ENCODE measurements at places on chromosomes 16 and 17.

GRCh38 chr17:63291258-63291657 lies 154.8 kb downstream of the CYB561 start:
- DNase-seq = no peak

DNA sequence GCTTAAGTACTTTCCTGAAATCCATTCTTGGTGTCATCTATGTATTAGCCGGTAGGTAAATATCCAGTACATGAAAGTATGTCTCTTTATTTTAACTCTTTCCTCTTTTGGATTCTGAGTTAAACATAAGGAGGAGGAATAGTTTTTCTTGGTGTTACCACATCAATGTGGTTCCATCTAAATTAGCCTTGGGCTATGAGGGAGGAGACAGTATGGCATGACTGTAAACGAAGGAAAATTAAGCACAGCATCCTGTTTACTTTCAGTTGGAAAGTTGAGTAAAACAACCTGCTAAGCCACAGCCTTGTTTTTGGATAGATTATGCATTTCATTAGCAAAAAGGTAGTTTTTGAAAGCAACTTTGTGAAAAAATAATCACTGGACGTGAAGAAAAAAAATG lies 693.0 kb upstream of the SOX9 start:
- no peak for DNase-seq

DNA sequence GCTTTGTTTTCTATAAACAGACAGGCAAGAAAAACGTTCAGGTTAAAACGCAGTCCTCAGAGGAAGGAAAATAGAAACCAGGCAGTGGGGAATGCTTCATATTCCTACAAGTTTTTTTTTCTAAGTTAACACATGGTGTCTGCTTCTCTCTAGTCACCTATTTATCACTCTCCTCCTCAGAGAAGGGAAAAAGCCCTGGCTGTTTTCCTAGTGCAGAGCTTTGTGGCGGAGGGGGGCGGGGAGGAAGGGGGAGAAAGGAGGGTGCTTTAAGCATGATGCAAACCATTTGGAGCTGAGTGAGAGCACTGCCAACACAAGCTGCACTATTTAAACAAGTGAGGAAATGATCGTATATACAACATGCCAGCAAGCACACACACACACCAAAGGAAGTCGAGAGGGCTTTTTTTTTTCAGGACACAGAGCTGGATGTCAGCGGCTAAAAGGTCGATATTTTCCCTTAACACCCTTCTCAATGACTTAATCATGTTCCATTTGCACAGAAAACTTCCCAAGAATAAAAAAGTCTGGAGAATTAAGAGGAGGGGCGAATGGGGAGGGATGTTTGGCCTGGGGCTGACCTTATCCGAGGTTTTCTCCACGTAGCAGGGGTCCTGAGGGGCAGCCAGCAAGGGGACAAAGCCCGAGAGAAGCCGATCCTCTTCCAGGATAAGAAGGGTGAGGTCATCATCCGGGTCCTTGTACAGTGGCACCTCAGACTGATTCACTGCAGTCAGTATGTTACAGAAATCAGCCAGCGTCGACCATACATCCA lies 117.4 kb downstream of the HIC1 start:
- no peak for DNase-seq

DNA sequence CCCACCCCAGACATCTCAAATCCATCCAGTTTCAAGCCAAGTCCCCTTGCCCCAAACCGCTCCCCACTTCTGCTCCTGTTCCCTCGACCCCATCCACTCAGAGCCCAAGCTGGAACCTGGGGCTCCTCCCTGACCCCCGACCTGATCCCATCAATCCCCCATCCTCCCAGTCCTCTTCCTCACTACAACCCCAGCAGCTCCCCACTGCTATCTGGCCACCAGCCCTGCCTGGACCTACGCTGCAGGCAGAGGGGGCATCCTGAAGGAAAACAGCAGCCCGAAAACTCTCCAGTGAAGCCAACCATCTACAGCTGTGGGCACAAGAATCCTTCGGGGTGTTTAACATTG lies 3.9 kb downstream of the FDXR start:
- no peak for DNase-seq

GRCh38 chr17:13694934-13695333 lies 93.2 kb upstream of the HS3ST3A1 start:
- no peak for DNase-seq

DNA sequence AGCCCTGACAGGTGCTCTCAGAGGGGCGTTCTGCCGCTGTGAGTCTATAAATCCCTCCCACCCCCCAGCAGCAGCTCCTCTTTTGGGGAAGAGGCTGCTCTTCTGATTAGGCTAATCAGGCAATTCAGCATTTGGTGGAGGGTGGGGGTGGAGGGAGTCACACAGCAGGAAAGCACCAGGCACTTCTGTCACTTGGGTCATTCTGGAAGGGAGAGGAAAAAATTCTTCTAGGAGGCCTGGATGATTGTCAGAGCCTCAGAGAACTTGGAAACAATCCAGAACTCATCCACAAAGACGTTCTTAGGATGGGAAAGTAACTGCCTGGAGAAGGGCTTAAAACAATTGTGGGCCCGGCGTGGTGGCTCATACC lies 7.3 kb upstream of the SSTR2 start:
- no peak for DNase-seq

- no peak for DNase-seq
These were observed 57.0 kb downstream of the PGS1 start for GRCh38 chr17:78435330-78436005.

DNA sequence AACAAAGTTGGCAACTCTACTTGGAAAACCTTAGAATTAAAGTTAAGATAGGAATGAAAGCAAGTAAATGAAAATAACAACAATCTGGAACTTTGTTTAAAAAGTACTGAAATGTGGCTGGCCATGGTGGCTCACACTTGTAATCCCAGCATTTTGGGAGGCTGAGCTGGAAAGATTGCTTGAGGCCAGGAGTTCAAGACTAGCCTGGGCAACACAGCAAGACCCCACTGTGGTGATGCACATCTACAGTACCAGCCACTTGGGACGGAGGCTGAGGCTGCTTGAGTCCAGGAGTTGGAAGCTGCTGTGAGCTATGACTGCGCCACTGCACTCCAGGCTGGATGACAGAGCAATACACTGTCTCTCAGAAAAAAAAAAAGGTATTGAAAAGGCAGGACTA lies 51.7 kb downstream of the SYNRG start:
- no peak for DNase-seq

GRCh38 chr17:15742921-15743320 lies 10.8 kb downstream of the TBC1D26 start:
- DNase-seq = no peak

- no peak for DNase-seq
These were observed 26.4 kb downstream of the DDX19A start for GRCh38 chr16:70372921-70373728.

DNA sequence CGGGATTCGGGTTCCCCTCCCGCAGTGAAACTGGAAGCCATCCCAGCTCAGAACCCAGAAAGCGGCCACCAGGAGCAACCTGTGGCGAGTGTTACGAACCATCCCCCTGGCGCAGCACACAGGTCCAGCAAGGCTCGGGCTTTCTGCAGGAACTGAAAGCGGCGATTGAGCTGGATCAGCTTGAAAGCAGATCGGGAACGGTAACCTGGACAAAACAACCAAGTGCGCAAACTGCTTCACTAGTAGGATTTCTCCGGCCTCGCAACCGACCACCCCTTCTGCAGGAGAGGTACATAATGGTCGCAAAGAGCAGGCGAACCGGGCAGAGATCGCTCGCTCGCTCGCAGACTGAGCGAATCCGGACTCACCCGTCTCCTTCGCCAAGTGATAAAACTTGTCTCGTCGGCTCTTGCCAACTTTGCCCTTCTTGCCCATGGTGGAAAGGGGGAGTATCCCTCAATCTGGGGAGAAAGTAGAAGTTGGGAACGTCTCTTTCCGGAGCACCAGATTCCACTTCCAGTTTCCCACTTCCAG lies 696 bp upstream of the PSMC5 start:
- DNase-seq = no peak

- DNase-seq = no peak
These were observed 21.7 kb downstream of the SPHK1 start for GRCh38 chr17:76405967-76406647.

DNA sequence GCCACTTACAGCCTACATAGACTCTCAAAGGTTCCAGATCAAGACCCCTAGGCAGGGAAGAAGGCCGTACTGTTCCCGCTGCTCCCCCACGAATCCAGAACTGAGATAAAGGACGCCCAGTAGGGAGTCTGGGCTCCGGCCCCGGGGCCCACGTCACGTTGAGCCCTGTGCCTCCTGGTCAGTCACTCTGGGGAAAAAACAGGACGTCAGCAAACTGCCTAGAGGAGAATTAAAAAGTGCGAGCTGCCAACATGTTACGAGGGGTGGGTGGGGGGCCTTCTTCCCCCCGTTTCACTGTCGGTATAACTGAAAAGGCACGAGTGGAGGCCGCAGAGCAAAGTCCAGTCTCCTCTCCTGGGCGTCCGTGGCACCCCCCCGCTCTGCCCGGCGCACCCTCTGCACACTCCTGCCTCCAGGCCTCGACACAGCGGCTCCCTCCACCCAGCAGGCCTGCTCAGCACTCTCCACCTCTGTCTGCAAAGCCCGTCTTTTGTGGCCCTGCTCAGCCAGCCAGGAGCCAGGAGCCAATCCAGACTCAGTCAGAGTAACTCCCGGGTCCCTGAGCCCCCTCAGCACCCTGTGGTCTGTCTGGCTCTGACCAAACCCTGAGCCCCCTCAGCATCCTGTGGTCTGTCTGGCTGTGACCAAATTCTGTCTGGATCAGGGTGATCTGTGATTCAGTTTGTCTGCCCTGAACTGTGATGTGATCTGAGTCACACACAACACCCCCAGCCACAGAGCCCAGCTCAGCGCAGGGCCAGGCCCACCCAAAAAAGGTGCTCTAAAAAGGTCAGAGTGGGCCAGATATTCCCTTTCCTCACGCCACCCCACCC lies 6.2 kb downstream of the ITGAE start:
- no peak for DNase-seq

DNA sequence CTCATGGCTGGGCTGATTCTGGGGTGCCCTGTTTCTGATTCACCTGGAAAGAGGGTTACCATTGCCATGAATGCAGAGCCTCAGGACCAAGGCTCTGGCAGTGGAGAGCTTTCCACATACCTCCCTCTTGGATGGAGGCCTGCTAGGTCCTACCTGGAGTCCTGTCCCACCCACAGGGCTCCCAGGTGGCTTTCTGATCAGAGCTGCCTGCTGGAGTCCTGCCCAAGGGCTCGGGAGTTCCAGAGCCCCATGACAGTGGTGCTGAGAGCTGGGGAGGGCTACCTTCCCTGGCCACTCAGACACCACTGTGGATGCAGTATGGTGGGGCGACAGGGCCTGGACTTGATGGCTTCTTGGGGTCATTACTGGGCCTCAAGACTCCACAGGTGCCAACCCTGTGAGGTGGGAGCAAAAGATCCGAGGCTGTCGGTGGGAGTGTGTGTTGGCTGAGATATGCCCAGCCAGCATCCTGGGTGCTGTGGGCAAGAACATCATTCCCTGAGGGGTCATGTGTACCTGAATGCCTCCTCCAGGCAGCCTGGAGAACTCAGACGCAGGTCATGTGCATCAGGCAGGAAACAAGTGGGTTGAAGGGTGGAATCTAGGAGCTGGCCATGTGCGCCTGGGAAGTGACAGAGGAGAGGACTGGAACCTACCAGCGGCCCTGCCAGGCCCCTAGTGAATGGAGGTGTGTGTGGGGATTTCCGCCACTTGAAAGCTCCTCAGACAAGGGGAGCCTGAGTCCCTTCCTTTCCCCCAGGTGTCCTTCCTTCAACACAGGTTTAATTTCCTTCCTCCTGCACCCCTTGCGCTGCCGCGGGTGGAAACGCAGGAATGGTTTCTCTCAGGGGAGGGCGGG lies 2.3 kb upstream of the WNT3 start:
- no peak for DNase-seq

GRCh38 chr16:3819746-3820724 lies 60.5 kb downstream of the CREBBP start:
- DNase-seq = no peak

DNA sequence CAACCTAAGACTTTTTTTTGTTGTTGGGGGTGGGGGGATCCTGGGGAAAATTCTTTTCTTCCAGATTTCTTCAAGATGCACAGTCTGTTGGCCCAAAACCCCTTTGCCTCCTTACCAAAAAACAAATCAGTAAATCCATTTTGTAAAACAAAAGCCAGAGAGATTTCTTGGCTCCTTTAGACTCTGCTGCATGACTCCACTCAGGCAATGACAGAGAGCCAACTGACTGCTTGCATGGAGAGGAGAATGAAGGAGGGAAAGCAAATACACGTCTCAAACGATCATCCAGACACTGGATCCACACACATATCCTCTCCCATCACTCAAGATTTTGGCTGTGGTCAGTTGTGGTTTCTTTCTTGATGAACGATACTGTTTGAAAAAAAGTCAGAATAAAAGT lies 13.8 kb downstream of the COPRS start:
- no peak for DNase-seq

- DNase-seq = no peak
These were observed 1.0 kb downstream of the RHBDL3 start for GRCh38 chr17:32266389-32267301.

DNA sequence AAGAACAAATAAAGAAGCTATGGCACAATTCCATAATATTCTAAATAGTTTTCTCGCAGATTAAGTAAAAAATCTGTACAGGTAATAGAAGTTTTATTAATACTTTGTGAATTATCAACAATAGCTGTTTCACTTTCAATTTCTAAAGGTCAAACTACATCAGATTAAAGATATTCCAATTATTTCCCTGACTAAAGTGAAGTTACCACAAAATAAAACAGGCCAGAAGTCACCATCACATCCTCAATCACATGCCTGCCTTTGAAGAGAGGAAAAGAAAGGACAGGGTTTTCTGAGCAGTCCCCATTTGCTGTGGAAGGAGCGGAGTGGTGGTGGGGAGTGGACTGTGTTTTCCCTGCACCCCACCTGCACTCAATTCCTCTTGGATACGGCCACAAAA lies 11.1 kb downstream of the ITFG1 start:
- DNase-seq = no peak
